Activated CD4-positive, alpha-beta T cell treated with anti-CD3 and anti-CD28 coated beads, Interleukin-2, amount 10 ng/mL, durations not matched to agents 24 days and 14 days (primary cell): ENCODE measurements at places on chromosomes 13 and 19. TPM values are rescaled to one million over a fixed set of nuclear protein-coding genes. Genes with fewer than 3 reads are reported as not detected.

Gene TNFRSF19
- total RNA-seq: not detected in 2 replicates

Gene LIG1
- total RNA-seq: 138 and 144 TPM in 2 replicates

Gene DHDH
- 0.35 TPM in 1 of 2 replicates, not detected in the other for total RNA-seq

Gene CDC42EP5
- 0.61 and 0.64 TPM in 2 replicates for total RNA-seq

Gene CD79A
- 2.6 and 2.7 TPM in 2 replicates for total RNA-seq

Gene POU4F1
- 0.12 and 0.14 TPM in 2 replicates for total RNA-seq

Gene C19orf73
- total RNA-seq: 2.0 and 2.5 TPM in 2 replicates

Gene BICRA
- total RNA-seq: 10.5 and 11.9 TPM in 2 replicates

Gene N4BP2L2
- 87.5 and 88.0 TPM in 2 replicates for total RNA-seq

Gene SLC8A2
- total RNA-seq: 0.05 TPM in 1 of 2 replicates, not detected in the other

Gene ATP4B
- not detected in 2 replicates for total RNA-seq

Gene RXFP2
- total RNA-seq: not detected in 2 replicates

Gene ARL11
- 0.65 and 0.76 TPM in 2 replicates for total RNA-seq

Gene FCAR
- not detected in 2 replicates for total RNA-seq

Gene SGCG
- total RNA-seq: not detected in 2 replicates
